Pons (tissue), 1 donor: ENCODE measurements at places on chromosomes 2 and 18.
A peak's percentile ranks its signal among the peaks of the same experiment; 100 is the strongest.

GRCh38 chr2:204899983-204900382 lies 354.7 kb downstream of the PARD3B start:
- DNase-seq: no peak

GRCh38 chr18:25843791-25844190 lies 246.6 kb downstream of the SS18 start:
- DNase-seq: no peak

GRCh38 chr2:100603948-100604633 lies 41.3 kb downstream of the PDCL3 start:
- peak; percentile 78 for DNase-seq

- DNase-seq: no peak
Measured at GRCh38 chr18:13316063-13316462, 97.5 kb downstream of the LDLRAD4 start.

DNA sequence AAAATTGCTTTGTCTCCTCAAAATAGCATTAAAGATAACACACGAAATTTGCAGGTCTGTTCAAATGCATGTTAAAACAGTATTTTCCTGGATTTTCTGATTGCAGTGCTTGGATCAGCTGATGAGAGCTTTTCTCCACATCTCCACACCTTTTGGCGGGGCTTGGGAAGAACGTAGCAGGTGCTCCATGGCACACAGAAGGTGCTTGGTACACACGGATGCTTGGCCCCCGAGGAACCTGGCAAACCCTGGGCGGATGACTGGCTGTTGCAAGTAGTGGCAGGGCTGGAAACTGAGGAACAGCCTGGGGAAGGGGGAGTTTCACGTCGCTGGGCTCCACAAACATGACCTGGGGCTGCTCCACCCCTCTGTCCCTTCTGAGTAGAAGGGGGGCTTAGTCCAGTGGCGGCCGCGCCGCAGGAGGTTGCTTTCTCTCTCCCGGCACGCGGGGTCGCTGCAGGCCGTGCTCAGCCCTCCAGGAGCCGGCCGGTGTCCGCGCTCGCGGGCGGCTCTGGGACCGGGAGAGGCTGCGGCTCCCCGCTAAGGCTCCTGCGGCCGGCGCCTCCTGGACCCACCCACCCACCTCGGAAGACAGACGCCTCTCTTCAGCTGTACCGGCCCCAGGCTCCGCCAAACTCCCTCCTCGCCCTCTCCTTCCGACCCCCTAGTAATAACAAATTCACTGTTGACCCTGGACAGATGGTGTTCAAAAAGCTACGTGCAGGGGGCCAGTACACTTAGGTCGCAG lies 69.3 kb downstream of the MARCO start:
- peak; percentile 14 for DNase-seq

- DNase-seq: no peak
Measured at GRCh38 chr2:118851650-118852049, 4.2 kb upstream of the EN1 start.

GRCh38 chr2:1422716-1423285 lies 9.5 kb downstream of the TPO start:
- peak; percentile 10 for DNase-seq

DNA sequence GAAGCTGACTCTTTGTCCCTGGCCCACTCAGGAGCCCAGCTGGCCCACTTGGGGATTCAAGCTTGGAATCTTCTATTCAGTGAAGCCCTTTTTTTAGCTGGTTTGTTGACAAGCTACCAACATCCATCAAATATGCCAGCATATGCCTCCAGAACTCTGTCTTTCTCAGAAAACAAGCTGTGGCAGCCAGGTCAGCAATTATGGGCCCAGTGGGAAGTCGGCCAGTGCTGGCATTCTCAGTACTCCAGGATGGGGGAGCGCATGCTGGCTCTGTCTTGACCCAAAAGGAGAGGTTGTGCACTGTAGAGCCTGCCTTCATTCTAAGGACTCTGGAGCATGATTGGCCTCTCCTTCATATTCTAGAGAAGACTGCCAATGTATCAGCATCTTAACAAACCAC lies 401.5 kb downstream of the CNTNAP5 start:
- peak; percentile 41 for DNase-seq

DNA sequence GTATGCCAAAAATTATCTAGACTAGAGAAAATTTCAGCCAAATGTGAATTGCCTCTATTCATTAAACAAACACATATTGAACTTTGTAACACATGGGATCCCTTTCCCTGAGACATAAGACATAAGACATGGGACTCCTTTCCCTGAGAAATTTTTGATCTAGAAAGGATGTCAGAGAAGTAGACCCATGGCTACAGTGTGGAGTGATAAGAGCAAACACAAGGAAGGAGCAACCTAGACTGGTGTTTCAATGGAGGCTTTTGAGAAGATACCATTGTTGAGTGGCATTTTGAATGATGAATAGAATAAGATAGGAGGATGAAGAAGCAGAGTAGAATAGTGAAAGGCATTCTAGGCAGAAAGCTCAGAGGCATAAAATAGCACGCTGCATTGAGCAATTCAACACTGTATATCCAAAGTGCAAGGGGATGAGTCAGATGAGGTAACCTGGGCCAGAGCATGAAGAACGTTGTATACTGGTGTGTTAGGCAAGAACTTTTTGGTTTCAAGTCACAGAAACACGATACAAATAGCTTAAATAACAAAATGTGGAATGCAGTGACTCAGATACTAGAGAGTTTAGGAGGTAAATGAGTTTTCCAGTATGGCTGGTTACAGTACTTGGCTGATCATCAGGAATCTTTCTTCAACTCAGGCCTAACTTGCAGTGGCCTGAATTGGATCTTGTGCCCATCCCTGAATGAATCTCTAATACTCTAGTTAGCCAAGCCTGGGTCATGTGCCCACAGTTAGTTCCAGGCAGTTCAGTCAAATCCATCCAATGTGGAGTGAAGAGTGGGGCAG lies 129.8 kb upstream of the TANK start:
- no peak for DNase-seq

- DNase-seq: no peak
Measured at GRCh38 chr18:31042406-31043181, at the start of gene DSC3. TSS of gene DSC3 (minus strand) at chr18:31042742. CDS start at chr18:31042660, 82 bp downstream.

DNA sequence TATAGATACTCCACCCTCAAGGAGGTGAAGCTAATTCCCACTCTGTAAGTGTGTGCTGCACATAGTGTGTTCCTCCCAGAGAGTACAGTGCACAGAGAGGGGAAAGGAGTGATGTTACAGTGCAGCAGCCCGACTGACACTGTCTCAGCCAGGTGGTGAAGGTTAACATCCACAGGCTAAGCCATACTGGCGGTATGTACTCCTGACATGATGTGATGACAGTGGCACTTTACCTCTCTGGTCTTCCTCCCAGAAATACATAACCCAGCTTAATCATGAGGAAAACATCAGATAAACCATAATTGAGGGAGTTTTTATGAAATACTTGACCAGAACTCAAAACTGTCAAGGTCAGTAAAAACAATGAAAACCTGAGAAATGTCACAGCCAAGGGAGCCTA lies 107.1 kb downstream of the RAB3GAP1 start:
- no peak for DNase-seq

DNA sequence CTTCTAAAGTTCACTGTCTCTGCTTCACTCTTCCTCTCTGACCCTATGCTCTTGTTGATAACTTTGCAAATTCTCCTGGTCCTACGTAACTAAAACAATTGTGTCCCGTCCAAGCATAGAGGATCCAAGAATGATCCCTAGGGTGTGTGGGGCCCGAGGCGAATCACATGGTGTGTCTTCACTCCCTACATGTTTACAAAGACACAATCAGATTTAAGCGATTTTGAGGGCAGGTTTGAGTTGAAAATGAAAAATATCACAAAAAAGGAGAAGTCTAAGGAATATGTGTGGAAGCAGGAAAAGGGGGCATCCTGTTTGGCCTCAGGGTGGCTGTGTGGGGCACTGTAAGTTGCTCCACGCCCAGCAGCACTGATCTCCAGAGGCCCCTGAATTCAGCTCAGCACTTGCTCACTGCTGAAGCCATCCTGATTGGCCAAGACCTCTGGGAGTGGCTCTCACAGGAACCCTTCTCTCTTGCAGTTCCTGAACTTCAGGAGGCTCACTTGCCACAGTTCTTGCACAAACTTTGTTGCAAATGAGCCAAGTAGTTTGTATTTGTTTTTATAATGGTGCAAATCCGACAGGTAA lies 363.6 kb downstream of the ZNF521 start:
- DNase-seq: no peak

- DNase-seq: no peak
Measured at GRCh38 chr2:103823847-103824246, 1030.1 kb upstream of the POU3F3 start.

GRCh38 chr2:162972383-162972782 lies 133.8 kb upstream of the KCNH7 start:
- no peak for DNase-seq

- DNase-seq: no peak
Measured at GRCh38 chr2:95299961-95300360, 2.8 kb downstream of the KCNIP3 start.

- DNase-seq: no peak
Measured at GRCh38 chr2:128414351-128414750, 95.7 kb upstream of the HS6ST1 start.

GRCh38 chr2:66897691-66898150 lies 462.8 kb downstream of the MEIS1 start:
- no peak for DNase-seq

GRCh38 chr2:236912326-236913120 lies 173.2 kb upstream of the COPS8 start:
- DNase-seq: no peak

- no peak for DNase-seq
Measured at GRCh38 chr2:215787565-215788178, 225.7 kb downstream of the MREG start.

- no peak for DNase-seq
Measured at GRCh38 chr2:192416060-192416459, 221.3 kb upstream of the TMEFF2 start.

GRCh38 chr2:109185338-109185737 lies 56.3 kb downstream of the SH3RF3 start:
- DNase-seq: no peak

- DNase-seq: no peak
Measured at GRCh38 chr2:12244070-12244469, 472.7 kb upstream of the TRIB2 start.

DNA sequence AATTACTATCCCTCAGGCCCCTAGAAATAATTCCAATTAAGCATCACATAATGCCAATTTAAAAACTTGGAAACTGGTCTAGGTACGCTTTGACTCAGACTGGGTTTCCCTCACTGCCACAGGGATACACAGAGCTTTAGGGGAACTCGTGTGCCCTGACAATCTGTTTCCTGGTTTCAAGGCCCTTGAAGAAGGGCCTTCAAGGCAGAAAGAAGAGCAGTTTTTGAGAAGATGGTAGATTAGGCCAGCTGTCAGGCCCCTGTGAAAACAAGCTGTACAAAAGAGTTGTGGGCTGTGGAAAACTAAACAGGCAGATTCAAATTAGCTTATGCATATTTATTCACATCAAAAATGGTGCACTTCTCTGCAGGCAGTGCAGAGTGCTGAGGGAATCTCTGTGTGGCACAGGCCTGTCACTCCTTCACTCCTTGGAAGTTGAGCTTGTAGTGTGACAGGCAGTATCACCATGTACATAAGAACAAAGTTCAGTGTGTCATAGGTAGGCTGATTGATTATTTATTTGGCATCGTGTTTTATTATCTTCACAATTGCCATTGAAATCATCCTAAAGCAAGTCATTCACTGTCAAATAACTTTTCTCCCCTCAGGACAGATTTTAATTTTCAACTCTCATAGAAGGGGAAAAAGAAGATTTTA lies 614.4 kb upstream of the GYPC start:
- DNase-seq: no peak

DNA sequence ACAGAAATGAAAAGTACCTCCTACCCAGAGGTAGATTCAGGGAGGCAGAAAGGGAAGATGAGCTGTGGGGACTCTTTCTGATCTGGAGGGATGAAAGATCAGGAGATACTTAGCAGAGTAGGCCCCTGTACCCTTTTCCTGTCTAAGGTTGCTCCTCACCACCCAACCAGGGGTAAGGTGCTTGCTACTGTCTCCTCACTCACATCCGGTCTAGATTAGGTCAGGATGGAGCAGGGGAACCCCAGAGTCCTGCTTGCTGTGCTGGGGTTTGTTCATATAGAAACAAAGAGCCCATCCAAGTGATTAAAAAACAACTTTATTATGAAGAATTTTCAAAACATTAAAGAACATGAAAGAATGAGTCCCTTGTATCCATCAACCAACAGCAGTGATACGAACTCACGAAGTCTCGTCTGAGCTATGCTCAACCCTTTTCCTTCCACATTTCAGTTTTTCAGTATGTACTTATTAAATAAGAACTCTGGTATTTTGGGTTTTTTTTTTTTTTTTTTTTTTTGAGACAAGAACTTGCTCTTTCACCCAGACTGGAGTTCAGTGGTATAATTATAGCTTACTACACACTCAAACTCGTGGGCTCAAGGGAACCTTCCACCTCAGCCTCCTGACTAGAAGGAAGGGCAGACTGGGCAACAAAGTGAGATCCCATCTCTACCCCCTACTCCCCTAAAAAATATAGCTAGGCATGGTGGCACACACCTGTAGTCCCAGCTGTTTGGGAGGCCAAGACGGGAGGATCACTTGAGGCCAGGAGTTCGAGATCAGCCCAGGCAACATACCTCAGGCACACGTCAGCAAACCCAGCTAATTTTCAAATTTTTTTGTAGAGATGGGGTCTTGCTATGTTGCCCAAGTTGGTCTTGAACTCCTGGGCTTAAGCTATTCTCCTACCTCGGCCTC lies 28.5 kb upstream of the MCFD2 start:
- DNase-seq: no peak

GRCh38 chr18:30404422-30404821 lies 638.1 kb downstream of the DSC3 start:
- DNase-seq: peak; percentile 16

DNA sequence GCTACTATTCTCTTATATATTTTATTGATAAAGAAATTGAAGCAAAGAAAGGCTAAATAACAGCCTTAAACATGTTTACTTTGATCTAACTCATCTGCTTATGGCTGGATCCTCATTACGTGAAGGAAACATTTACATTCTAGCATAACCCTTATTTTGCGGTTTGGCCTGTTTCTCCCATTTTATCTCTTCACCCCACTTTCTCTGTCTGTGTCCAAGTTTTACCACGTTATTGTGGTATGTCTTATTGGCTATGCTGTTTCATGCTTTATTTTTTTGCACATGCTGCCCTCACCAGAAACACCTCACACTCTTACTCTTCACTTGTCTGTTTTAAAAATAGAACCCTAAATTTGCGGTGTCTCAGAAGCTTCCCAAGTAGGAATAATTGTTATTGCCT lies 78.5 kb downstream of the RPIA start:
- DNase-seq: no peak
